K562 (cell line): ENCODE measurements at places on chromosomes 5 and 9.

DNA sequence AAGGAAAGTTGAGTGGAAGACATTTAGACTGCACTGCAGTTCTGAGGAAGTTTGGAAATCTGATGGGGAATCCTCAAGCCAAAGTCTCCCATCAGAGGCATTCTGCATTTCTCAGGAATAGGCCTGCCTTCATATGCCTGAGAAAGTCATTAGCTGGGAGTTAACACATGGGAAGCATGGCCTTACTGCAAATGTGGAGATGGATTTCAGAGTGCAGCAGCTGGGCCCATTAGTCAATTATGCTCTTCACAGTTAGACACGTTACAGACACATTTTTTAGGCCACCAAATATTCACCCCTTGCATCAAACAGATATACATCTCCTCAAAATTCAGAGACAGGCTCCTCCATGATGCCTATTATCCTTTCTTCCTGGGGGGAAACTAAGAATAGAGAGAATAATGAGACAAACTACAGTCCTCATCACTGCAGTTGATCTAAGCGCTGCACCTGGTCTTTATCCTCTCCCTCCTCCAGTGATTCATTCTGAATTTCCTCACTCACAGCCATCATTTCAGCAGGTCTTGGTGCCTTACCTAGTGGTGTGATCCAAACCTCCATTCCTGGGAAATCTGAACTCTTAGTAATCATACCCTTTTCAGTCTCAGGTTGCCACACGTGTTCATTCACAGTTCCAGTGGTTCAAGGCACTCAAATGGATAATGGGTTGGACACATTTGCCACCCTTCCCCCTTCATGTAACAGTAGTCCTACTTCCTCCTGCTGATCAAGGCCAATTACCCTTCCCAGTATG, 47.9 kb upstream of the PPP2CA start:
- no peak for DNase-seq
- H3K27me3 ChIP-seq, result no peaks in the 10 kb centered on the region; the same call in 2 of the 3 replicates
- H3K36me3 ChIP-seq, result no peaks in the 10 kb centered on the region
- H3K4me3 ChIP-seq, result no peak overlapping the region
- no peak overlapping the region for H3K27ac ChIP-seq

DNA sequence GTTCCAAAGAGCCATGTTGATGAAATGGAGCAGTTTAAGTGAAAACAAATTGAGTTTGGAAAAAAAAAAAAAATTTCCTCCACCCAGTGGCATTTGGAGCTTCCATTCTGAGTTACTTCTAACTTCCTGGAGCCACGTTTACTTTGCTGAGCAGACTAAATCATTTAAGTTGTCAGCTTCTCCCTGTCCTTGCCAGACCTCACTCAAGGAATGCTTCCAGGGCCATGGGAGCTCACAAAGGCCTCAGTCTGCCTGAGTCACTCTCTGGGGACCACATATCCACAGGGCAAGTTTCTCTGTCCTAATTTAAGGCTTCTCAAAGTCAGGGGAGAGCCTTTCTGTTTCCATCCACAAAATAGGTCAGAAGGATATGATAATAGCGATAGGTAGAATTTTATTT, 210.3 kb upstream of the TNC start:
- DNase-seq, result no peak
- no peaks in the 10 kb centered on the region for H3K4me1 ChIP-seq
- H3K27ac ChIP-seq, result no peak overlapping the region

DNA sequence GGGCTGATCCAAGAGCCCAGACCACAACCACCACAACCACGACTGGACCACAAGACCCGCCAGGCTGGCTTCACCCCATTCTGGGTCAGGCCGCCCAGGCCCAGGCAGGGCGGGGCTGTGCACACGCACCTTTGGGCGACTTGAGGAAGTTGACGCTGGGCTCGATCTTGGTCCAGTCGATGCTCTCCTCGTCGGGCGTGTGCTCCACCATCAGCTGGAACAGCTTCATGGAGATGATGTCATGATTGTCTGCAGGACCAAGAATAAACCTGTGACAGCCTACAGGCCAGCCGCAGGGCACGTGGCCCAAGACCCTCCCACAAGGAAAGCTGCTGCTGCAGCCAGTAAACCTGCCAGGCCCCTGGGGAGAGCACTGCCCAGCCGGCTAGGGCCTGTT, 17.3 kb downstream of the LMAN2 start:
- H3K36me3 ChIP-seq, result peaks cover 96% of the 10 kb centered on the region; the same call in 2 of the 3 replicates
- no peaks in the 10 kb centered on the region for H3K4me1 ChIP-seq
- H3K27me3 ChIP-seq, result no peaks in the 10 kb centered on the region
- DNase-seq, result no peak

- DNase-seq, result no peak
- no peaks in the 10 kb centered on the region for H3K4me1 ChIP-seq
- H3K36me3 ChIP-seq, result no peaks in the 10 kb centered on the region
- H3K4me3 ChIP-seq, result no peak overlapping the region
- no peak overlapping the region for H3K27ac ChIP-seq
- H3K27me3 ChIP-seq, result no peaks in the 10 kb centered on the region
Observed at GRCh38 chr5:5783021-5783420, 360.5 kb downstream of the ICE1 start.
